ENCODE measurements at places on chromosomes 1 and 21.

DNA sequence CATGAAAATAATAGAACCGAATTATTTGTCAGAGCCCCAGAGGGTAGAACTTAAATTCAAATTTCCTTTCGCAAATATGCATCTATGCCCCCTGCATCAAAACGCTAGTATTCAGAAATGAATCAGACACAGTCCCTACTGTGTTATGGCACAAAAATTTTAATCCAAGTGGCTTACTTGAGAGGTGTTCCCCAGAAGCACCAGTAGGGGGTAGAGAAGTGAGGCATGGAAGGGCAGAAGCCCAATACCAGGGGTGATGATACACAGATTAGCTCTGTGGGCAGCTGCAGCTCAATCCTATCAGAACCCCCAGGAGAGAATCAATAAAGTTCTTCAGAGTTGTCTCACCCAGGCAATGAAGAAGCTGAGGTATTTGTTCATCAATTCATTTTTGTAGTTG is 342.2 kb downstream of the OMA1 start:
- DNase-seq = no peak

DNA sequence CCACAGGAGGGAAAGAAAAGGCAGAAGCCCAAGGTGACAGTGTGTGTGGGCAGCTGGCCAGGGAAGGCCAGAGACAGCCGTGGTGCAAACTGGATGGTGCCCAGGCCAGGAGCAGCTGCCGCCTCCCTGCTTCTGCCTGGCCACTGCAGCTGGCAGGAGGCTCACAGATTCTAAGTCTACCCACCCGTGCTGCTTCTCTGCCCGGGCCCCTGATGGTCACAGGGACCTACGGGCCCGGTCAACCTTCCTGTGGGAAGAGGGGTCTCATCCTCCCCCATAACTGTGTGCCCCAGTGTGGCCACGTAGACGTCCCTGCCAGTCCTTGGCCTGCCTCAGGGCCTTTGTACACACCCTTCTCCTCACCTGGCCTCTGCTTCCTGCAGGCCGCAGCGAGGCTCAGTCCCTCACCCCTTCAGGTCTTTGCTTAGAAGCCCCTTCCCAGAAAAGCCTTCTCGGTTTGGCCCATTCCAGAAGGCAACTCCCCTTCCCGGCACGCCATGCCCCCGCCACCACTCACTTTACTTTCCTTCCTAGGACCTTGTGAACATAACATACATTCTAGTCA is 192.6 kb upstream of the AJAP1 start:
- DNase-seq = no peak

DNA sequence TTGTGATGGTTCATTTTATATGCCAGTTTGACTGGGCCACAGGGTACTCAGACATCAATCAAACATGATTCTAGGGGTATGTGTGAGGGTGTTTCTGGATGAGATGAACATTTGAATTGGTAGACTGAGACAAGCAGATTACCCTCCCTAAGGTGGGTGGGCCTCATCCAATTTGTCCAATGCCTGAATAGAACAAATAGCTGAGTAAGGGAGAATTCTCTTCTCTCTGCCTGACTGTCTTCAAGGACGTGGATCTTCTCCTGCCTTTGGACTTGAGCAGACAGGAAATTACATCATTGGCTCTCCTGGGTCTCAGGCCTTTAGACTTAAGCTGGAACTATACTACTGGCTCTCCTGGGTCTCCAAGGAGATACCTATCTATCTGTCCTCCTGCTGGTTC is 64.4 kb downstream of the SUSD4 start:
- DNase-seq = no peak

DNA sequence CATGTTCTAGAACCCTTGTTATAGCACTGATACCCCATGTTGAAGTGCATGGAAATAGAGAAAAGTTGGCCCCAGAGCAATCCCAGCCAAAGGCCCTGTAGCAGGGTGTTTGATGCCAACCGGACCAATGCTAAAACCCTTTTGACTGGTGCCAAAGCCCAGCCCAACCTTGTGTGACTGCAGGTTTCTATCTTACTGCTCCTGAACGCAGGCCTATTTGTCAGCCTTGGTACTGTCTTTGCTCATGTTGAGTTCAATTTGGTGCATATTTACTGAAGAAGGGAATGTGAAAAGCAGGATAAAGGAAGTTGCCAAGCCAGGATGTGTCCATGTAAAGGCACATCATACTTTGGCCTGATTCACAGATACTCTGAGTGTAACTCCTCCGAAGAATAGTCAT is 51.7 kb upstream of the NFASC start:
- no peak for DNase-seq

GRCh38 chr1:241639623-241640148 is 483 bp downstream of the CHML start:
- DNase-seq = no peak

DNA sequence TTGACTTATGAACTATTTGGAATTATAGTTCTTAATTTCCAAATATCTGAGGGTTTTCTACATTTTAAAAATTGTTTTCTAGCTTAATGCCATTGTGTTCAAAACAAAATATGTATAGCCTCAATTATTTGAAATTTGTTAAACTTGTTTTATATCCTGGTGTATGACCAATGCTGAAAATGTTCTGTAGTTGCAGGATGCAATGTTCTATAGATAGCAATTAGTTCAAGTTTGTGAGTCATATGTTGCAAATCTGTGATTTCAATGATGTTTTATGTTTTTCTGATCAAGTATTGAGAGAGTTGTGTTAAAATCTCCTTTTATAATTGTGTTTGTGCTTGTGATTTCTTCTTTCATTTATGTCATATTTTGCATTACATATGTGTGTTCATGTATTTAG is 517.5 kb downstream of the ADGRL2 start:
- no peak for DNase-seq

- DNase-seq = no peak
Measured at GRCh38 chr1:91872559-91873081, 13.3 kb downstream of the TGFBR3 start.

- no peak for DNase-seq
Measured at GRCh38 chr1:118300808-118301207, 115.8 kb upstream of the SPAG17 start.

- DNase-seq = no peak
Measured at GRCh38 chr1:34639701-34640100, 115.1 kb upstream of the GJB5 start.

DNA sequence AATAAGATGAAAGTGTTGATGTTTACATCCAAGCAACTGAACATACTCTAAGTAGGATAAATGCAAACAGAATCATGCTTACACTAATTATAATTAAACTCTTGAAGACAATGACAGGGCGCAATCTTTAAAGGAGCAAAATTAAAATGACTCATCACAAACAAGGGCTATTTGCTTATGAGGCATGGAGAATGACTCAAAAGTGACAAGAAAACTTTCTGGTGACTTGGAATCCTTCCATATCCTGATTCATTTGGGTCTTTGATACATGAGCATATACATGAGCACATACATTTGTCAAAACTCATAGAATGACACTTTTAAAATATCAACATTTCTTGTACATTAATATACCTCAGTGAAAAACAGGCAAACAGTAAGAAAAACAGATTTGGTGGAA is 1632.3 kb downstream of the KCNT2 start:
- no peak for DNase-seq

GRCh38 chr1:52234014-52234413 is 92.1 kb downstream of the ZFYVE9 start:
- DNase-seq = no peak

- DNase-seq = no peak
Measured at GRCh38 chr21:41932576-41933312, 21.1 kb downstream of the C2CD2 start.

GRCh38 chr1:11664336-11665065 is 501 bp downstream of the FBXO6 start:
- DNase-seq = no peak

DNA sequence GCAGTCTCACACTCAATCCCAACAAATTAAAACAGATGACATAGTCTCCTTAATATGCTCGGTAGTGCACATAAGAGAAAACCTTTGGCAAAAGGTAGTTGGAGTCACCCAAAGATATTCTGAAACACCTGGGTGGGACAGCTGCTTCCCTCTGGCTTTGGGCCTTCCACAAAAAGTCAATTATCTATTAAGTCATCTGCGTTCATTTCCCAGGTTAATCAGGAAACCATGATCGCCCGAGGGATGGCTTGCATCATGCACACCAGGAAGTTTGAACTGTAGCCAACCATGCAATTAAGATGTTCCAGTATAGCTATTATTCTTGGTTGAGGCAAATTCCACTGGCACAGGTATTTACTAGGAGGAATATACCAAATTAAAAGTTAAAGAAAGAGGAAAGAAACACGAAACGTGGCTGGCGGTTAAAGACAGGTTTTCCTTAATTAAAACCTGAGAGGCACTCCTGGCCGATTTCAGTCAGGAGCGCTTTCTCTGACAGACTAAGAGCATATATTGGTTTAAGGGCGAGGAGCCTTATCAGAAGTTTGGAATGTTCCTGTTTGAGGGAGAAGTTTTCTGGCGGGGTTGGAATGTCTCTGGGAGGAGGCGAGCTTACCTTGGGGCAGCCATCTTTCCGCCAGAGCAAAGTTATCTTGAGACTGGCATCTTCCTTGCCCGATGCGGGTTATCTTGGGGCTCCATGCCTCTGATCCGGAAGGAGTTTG is 19.9 kb downstream of the CLDN17 start:
- no peak for DNase-seq

- no peak for DNase-seq
Measured at GRCh38 chr1:191222206-191222605, 744.5 kb upstream of the BRINP3 start.

DNA sequence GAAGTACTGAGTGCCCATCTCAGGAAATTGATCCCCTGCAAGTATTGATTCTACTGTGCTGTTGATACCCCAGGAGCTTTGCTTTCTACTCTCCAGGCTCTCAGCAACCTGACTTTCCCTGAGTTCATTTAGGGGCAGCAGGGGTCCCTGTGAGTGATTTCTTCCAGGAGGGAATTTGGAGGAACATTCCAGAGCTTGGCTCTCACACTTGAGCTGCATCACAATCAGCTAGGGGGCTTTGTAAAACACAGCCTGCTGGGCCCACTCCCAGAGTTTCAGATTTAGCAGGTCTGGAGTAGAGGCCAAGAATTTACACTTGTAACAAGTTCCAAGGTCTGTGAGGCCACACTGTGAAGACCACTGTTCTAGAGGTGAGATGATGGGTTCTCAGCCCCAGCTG is 16.1 kb upstream of the ACTL8 start:
- DNase-seq = no peak

DNA sequence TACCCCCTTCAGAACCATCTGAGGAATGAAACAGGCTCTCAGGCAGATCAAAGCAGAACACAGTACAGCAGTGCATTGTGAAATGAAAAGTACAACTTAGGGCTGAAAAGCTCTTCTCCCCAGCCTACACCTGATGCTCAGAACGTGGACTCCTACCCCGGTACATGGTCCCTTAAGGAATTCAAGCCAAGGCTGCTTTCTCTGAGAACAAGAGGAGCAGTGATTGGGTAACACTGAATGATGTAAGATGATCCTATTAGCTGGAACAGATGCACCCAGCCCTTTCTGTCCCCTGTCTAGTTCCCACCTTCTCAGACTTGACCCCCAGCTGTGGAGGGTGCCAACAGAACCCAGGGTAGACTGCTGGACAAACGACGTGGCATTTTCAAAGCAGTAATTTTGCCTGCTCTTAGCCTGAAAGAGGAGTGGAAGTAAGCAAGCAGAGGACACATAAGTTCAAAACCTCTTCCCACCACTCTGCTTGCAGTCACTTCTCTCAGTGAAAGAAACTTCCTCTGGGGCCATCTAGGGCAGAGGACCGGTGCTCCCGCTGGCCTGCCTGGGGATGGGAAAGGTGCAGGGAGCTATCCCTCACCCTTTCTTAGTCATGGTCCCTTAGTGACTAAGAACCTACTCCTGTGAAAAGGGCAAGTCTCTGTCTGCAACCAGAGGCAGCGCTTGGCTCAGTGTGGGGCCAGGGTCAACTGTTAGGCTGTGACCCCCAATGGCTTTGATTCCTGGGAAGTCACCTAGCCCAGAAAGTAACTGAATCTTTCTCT is 72.7 kb downstream of the TRABD2B start:
- no peak for DNase-seq

DNA sequence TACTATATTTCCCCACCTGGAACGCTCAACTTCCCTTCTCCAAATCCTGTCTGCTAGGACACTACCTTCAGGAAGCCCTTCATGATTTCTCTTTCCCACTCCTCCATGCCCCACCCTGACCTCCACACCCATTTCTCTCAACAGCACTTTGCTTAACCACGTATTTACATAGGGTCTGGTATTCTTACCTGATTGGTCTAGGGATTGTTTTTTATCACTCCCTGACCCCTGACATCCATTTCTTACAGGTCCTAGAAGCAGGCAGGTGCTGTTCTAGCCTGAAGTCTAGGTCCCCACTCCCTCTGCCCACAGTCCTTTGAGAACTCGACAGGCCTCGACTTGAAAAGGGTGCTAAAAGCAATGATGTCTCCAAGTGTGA is 47.5 kb downstream of the DMAP1 start:
- DNase-seq = no peak

- no peak for DNase-seq
Measured at GRCh38 chr1:175687622-175688415, 55.6 kb downstream of the TNR start.

DNA sequence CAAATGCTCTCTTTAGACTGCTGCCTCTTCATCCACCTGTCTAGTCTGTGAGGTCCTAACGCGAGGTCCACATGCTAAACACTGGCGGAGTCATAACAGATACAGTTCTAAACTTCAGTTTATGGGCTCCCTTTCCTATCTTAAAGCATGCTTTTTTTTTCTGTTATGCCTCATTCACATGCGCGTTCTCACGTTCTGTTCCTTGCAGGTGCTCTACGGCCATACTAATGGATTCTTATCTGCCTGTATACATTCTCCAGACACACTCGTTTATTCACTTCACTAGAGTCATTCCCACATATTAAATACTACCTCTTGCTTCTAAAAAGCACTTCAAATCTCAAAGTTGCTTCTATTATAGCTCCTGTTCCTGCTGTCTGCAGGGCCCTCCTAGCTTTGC is 38.7 kb downstream of the PHC2 start:
- no peak for DNase-seq

DNA sequence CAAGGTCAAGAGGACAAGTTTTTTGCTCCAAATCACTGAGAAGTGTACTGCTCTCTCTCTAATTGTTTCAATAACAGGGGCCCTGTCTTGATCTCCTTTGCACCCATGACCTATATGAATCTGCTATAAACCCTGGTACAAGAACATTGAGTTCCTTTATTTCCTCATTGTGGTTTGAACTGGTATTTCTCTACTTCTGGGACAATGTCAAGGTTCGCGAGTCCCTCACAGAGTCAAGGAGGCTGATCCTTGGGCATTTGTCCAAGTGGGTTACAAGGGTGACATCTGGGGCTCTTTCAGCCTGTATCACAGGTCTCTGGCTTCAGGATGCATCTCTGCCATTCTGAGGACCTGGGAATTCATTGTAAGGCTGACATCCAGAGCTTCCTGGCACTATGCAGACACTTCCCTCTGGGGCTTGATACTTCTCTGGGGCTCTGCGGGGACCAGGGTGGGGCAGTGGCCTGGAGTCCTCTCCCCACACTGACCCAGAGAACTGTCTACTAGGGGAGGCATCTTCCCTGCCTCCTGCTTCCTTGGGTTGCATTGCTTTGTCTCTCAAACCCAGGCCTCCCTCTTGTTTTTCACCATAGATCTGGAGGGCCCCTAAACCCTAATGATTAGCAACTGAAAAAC is 22.5 kb upstream of the ZNF648 start:
- no peak for DNase-seq

All from SIG-M5 (cell line).